Hematopoietic multipotent progenitor cell (in vitro differentiated cells): ENCODE measurements at places on chromosomes 1 and 21. TPM values are rescaled to one million over a fixed set of nuclear protein-coding genes. Genes with fewer than 3 reads are reported as not detected.

GRCh38 chr1:68819190-68819829 is 322.4 kb upstream of the DEPDC1 start:
- no peak for DNase-seq

DNA sequence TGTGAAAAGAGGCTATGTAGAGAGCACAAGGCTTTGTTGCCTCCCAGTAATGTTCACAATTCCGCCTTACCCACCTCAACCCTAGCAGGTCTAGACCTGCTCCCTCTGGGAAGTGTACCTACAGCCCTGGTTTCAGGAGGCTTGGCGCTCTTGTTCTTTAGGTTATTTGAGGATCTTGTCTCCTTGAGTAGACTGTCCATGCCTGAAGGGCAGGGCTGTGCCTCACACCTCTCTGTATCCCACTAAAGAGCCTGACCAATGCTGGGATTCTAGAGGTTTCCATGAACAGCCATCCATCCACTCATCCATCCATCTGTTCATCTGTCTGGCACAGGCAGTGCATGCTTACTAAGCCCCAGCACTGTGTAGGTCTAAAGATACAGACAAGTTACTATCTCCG is 1.0 kb downstream of the RAB7B start:
- DNase-seq, result no peak

DNA sequence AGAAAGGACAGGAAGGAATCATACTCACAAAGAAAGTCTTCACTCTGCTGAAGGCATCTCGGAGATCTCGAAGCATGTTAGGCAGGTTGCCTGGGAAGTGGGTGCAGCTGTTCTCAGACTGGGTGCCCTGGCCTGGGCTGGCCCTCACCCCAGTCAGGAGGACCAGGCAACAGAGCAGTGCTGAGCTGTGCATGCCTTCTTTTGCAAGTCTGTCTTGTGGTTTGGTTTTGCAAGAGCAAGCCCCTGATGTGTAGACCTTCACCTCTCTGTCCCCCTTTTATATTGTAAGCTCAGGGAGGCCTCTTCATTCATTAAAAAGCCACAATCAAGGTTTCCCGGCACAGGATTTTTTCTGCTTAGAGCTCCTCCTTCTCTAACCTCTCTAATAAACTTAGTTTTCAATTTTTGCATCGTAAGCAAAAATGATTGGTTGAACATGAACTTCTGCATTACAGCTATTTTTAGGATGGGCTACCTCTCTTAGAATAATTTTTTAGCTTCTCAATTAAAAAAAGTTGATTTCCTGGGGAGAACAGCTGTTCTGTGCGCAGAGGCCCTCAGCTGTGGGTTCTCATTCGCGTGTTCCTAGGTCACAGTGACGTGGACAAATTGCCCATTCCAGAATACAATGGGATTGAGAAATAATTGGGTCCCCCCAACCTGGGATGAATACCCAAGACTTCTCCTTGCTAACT is at the start of gene IL10:
TSS of gene IL10 (minus strand) at position 252 of the 695 bp plus-strand sequence. CDS start at position 193, 59 bp downstream.
- peak; percentile 42 for DNase-seq

- no peak for DNase-seq
Measured at GRCh38 chr1:11707621-11708276, 16.2 kb downstream of the DRAXIN start.

Gene HRNR
- under 0.01 TPM for total RNA-seq

DNA sequence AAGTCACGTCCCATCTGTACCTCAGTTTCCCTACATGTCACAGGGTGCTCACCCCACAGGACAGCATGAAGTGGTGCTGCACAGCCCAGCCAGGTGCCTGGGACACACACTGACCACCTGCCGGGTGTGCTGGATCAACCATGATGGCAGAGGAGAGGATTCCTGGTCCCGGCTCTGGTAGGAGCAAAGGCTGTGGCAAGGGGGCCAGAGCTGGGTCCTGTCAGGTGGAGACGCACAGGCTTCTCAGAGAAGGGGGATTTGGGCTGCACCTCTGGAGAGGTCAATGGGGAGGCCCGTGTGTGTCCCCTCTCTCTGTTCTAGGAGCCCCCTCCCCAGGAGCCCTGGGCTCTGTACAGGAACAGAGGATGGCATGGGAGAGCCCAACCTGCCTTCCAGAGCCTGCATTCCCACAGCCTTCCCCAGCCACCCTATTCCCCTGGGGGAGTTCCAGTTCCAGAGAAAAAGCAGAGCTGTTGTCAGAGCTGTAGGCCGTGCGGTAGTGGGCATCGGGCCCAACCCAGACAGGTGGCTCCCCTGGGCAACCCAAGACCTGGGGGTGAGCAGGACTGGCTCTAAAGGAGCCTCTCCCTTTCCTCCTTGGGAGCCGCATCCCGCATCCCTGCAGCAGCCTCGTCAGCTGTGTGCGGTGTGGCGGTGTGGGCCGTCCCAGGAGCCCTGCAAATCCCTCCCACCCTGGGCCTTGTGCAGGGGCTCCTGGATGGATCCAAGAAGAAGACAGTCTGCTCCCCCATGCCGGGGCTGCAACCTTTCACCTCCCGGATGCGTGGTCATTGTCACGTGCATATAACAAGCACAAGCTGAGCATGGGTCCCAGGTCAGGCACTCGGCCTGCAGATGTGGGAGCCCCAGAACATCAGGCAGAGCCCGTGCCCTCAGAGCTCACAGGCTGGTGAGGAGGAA is 2.9 kb upstream of the TFF3 start:
- no peak for DNase-seq

Gene YARS1
- total RNA-seq, result 53.3 TPM

GRCh38 chr1:115220340-115221270 is 117.4 kb downstream of the NGF start:
- no peak for DNase-seq

DNA sequence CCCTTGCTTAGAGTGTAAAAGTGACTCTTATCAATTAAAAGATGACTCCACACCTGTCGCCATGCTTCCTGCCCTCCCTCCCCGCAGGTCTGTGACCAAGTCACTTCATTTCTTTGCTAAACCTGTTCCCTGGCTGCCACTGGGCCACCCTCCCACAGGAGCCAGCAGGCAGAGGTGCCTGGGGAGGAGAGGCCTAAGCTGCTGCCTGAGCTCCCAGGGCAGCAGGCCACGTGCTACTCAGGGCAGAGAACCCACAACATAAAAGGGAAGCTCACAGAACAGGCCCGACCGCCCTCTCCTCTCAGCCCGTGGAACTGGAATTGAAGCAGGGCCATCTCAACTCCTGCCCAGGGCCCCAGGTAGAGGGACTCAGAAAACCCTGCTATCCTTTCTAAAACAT is 4.9 kb downstream of the C1orf198 start:
- DNase-seq, result peak; percentile 71

- no peak for DNase-seq
Measured at GRCh38 chr1:60153961-60154360, 80.4 kb upstream of the C1orf87 start.

Gene MSH4
- total RNA-seq, result 0.27 TPM

Gene USH2A
- under 0.01 TPM for total RNA-seq

Gene MIXL1
- 1.6 TPM for total RNA-seq

DNA sequence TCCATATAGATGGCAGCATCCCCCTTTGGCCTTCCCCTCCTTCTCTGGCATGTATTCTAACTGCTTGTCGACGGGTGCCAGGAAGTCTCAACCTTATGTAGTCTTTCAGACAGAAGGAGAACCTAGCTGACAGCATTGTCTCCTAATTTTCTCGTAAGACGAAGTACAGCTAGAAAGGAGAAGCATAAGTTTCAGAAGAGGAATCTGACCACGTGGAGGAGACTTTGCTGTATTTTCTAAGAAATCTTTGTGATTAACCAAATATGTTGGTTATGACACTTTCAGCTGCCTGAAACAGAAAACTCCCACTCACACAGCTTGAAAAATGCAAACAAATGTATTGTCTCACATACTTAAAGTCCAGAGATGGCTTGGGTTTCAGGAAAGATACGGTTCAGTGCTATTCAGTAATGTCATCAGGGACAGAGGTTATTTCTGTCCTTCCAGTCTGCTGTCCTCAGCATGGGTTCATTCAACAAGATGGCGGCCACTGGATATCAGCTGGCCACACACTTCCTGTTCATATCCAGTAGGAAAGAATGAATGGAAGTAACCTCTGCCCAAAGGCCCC is 109.5 kb upstream of the ZNF648 start:
- DNase-seq, result peak; percentile 85

DNA sequence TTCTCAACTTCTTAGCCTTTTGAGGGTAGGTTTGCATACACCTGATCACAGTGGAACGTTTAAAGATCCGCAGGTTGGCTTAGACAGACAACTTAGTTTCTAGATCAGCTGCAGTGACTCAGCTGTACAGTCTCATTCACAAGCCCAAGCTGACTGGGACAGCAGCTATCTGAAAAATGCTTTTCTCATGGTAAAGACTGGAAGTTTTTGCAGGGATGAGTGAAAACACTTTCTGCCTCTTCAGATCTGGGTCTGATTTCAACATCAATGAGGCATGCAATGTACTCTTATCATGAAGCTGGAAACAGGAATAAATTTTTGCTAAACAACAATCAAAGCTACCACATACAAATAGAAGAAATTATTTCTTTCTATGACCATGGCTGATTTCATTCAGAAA is 61.1 kb upstream of the PTBP2 start:
- no peak for DNase-seq

Gene ATP6V1G3
- total RNA-seq, result not detected

Gene TFF1
- total RNA-seq, result not detected

DNA sequence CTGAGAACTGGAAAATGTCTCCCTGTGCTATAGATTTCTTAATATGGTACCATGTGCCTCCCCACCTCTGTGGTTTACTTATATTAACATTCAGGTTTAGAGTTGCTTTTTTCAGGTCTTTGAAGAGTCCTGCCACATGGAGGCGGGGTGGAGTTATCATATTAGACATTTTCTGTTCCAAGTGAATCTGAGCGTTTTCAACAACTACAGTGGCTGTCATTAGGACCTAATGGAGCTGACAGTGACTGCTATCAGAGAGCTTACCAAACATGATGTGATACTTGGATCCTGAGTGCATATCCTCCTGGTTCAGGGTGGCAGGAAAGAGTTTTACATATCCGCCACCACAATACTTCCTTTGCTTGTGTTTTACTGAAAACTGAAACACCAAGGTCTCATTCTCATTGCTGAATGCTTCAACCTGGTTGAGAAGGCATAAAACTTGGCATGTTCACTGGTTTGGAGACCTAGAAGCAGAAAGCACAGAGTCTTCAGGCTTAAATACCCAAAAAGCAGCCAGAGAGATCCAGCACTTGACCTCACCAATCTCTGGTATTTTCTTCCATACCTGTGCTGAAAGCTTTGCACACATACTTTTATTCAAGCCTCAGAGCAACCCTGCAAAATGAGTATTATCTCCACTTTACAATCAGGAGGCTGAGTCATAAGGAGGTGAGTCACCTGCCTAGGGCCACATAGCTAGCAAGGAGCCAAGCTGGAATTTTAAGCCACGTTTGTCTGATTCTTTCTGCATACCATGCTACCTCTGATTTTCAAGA is 47.4 kb upstream of the OSBPL9 start:
- peak; percentile 74 for DNase-seq

DNA sequence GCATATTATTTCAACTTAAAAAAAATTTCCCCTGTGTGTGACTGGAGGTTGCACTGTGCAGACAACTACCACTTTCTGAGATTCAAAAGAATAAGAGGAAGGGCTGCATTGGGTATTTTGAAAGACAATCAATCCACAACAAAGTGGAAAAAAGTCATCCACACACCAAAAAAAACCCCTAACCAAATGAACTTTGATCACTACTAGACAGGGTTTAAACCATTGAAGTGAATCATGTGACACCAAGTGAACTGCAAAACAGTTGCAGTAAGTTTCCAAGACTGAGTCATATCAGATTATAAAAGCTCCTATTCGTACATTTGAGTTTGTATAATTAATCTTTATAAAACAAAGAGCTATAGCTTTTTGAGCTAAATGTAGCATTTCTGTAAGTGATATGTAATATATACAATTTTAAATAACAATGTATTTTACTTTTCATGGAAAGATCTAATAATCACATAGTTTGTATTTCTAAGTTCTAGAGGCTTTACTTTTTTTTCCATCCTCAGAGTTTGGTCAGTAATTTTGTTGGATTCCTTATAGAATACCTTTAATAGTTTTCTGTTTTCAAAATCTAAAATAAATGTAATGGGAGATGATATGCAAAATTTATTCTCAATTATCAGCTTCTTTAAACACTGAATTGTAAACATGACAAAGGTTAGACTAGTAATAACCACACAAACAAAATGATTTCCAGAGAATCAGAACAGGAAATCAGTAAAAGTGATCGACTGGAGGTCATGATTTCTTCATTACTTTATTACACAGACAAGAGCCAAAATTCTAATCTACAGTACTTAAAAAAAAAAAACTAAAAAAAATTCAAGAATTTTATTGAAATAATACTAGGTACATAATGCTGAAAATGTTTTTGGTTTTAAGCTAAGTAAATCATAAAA is 50.5 kb upstream of the GFI1 start:
- DNase-seq, result peak; percentile 13

- no peak for DNase-seq
Measured at GRCh38 chr1:20380616-20381035, 90.0 kb downstream of the VWA5B1 start.

DNA sequence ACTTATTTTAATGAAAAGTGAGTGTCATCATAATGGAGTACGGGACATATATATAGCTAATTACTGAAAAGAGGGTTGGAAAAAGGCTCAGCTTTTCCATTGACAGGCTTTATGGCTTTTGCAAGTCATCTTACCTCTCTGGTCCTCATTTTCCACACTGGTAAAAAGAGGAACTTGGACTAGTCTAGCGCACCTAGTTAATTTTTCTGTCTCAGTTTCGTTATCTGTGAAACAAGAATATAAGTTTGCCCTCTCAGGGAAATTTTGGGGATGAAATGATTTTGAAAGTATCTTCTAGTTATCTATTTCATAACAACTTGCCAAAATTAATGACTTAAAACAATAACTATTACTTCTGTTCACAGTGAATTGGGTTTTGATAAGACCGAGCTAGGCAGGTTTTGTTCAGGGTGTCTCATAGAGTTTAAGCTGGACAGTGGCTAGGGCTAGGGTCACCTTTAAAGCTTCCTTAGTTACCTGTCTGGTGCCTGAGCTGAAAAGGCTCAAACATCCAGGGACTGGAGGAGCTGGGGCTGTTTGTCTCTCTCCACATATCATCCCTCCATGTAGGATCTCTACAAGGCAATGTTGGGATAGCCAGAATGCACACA is 91.7 kb downstream of the TYW3 start:
- DNase-seq, result no peak

DNA sequence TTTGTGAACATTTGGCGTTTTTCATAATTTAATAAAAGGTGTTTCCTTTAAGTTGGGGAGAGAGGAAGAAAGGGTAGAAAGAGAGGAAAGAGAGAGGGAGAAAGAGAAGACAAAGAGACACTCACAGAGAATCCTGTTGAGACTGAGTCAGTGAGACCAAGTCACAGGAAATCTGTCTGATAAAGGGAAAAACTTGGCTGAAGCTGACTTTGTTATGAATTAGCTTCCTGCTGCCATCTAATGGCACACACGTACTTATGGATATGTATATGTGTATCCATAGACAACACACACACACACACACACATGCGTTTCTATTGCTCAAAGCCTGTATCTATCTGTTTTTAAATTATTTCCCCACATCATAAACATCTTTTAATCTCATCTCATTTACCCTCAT is 42.5 kb upstream of the DISC1 start:
- no peak for DNase-seq
